ENCODE measurements at places on chromosomes 4 and X.
A peak's percentile ranks its signal among the peaks of the same experiment; 100 is the strongest.

DNA sequence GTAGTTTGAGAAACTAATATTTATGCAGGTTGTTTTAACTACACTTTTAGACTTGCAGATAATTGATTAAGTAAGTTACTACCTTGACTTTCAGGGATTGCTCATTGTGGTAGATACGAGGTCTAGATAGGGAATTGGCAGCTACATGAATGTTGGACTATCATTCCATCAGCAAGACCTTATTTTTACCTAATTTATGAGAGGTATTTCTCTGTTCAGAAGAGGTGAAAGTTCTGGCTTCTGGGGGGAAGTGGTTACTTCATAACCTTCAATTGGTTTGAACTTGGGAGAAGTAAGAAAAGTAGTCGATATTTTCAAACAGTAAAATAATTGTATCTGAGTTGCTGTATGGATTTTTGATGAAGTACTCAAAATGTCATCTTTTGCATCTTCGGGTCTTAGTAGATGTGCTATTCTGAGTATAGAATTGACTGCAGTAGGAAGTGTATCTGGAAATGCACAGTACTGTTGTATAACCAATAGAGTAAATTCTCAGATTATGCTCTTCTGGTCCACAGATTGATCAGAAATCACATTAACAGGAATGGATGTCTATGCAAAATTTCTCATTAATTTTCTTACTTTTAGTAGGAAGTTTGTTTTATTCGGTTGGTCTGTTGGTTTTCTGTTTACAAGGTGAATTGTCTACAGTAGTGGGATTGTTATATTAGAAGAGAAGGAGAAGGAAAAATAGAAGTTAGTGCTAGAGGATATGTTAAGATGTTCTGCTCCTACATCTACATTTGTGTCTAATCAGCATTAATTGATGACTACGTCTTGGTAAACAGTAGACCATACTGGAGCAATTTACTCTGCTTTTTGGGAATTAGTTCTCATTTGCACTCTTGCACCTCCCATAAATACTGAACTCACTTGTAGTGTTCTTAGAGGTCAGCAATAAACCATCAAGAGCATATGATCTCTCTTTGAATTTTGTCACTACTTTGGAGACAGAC lies 3.0 kb downstream of the NFKB1 start:
- peak; percentile 41 for DNase-seq

DNA sequence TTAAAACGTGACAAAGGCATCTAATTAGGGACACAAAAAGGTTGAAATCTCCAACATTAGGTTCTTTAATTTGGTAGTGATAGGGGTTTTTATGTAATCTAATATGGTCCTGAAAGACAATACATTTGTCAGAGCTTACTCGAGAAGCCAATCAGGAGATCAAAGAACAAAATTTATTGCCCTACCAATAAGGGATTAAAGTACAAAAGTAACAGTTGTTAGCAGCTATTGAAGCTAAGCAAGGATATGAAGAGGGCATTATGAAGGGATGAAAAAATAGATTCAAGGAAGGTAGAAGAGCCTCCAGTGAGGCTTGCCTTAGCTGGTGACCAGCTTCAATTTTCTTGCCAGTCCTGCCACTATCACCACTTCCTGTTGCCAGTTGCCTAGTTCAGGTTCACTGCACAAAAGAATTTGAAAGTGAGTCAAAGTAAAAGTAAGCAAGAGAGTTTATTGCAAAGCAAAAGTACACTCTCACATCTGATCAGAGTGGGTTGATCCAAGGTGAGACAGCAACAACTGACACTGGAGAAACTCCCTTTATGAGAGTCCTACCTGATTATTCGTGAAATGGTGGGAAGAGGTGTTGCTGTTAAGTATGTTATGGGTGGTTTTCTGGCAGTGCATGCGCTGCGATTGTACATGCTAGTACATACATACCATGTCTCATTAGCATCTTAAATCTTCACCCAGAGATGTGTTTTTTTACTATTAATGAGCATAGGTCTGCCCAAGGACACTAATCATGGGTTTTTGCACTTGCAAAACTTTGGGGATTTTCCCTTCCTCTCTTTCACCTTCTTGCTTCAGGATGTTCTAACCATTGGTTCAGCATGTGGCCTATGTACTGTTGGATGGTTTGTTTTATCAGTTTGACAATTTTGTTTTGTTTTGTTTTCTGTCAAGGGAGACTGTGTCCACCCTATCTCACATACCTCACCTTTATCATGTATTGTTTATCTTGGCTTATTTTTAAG lies 263.2 kb upstream of the ITM2A start:
- DNase-seq = no peak

GRCh38 chr4:145825255-145825654 lies 113.4 kb downstream of the ZNF827 start:
- no peak for DNase-seq

GRCh38 chr4:147786031-147786430 lies 54.1 kb downstream of the ARHGAP10 start:
- no peak for DNase-seq

- DNase-seq = no peak
Measured at GRCh38 chrX:68658530-68658929, 11.1 kb downstream of the STARD8 start.

GRCh38 chr4:45741897-45742296 lies 382.0 kb downstream of the GABRG1 start:
- no peak for DNase-seq

GRCh38 chr4:77036206-77036605 lies 39.6 kb downstream of the CCNI start:
- no peak for DNase-seq

- no peak for DNase-seq
Measured at GRCh38 chr4:1029529-1029928, 18.1 kb downstream of the FGFRL1 start.

DNA sequence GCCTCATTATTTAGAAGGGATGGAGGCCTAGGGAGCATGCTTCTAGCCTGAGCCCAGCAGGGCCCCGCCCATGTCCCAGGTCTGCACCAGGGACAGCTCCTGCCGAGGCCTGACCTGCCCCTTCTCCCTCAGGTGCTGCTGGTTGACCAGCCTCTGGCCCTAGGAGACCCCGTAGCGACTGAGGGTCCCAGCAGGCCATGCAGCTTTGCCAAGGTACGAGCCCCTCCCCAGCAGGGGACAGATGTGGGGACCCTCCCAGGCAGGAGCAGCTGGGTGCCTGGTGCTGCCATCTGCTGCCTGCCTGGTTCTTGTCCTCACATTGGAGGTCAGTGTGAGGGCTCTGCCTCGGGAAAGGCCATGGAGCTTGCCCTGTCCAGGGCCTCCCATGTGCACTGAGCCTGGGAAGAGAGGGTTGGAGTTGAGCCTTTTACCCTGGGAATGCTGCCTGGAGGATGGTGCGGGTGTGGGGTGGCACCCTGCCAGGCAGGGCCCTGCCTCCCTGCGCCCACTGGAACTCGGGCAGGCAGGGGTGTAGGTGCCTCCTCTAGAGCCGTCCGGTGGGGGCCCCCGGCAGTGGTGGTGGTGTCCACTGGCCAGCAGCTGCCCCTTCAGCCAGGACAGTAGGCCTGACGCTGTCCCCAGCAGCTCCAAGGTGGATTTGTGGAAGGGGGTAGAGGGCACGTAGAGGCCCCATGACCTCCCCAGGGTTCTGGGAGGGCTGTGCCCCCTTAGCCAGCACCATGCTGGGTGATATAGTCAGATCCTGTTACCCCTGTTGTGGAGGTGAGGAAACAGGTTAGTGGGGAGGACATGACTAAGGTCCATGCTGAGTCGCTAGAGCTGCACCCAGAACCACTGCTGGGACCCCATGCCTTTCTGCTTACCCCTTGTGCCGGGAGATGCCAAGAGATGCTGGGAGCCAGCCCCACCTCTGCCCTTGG lies 2.2 kb upstream of the MSANTD1 start:
- no peak for DNase-seq

DNA sequence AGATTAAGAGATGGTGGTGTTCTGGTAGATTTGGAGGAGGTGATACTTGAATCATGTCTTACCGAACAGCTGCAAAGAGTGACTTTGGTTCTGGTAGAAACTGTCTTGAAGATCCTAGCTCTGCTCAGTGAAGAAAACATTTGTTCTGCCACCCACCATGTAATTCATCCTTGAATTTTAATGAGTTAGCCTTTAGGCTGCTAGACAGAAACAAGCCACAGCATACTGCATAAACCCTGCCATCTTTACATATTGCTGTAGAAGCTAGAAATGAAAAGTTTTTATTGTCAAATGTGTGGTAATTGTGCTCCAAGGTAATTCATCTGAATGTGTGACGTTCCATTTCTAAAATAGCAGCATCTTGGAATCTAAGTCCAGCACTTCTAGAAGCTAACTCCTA lies 161.0 kb upstream of the RAPGEF2 start:
- no peak for DNase-seq

GRCh38 chr4:115292320-115293092 lies 179.1 kb upstream of the NDST4 start:
- no peak for DNase-seq

- no peak for DNase-seq
Measured at GRCh38 chrX:7889680-7890079, 37.5 kb downstream of the PNPLA4 start.
